ENCODE measurements at places on chromosomes 2 and 18. TPM values are rescaled to one million over a fixed set of nuclear protein-coding genes. Genes with fewer than 3 reads are reported as not detected.

Gene DSG2
- total RNA-seq = 65.5 TPM

DNA sequence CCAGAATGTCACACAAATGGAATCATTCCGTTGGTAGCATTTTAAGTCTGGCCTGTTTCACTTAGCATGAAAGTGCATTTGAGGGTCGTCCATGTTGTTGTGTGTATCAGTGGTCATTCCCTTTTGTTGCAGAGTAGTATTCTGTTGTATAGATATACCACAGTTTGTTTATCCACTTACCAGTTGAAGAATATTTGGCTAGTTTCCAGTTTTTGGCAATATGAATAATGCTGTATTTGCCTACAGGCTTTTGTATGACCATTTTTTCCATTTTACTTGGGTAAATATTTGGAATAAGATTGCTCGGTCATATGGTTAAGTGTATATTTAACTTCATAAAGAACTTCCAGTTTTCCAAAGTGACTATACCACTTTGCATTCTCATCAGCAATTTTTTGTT lies 100.0 kb upstream of the ALPP start:
- DNase-seq = no peak
- no peaks in the 10 kb centered on the region for H3K36me3 ChIP-seq
- H3K4me1 ChIP-seq = no peaks in the 10 kb centered on the region

Gene LINC00305
- total RNA-seq = not detected

- no peak overlapping the region for H3K4me3 ChIP-seq
- no peak overlapping the region for H3K27ac ChIP-seq
- H3K27me3 ChIP-seq = no peaks in the 10 kb centered on the region
- H3K36me3 ChIP-seq = no peaks in the 10 kb centered on the region
Measured at GRCh38 chr18:77557046-77557587, 307.5 kb downstream of the GALR1 start.

DNA sequence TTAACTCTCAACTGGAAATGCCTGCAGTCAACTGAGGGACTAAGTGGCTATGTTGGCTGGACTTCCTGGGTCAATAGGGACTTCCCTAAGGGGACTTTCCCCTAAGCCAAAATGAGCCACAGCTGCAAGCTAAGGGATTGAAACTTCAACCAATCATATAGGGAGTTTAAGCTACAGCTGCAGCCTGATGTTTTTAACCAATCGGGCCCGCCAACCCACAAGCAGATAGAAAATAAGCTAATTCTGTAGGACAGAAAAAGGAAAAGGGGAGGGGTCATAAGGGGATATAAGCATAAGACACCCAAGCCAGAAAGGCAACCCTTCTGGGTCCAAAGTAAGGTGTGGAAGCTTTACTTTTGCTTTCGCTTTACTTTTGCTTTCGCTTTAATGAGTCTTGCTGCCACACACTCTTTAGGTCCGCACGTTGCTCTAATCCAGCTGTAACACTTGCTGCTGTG lies 927.5 kb downstream of the ERBB4 start:
- no peak overlapping the region for H3K27ac ChIP-seq
- no peaks in the 10 kb centered on the region for H3K36me3 ChIP-seq
- no peaks in the 10 kb centered on the region for H3K27me3 ChIP-seq
- H3K4me3 ChIP-seq = peak overlapping the region; percentile 36
- no peaks in the 10 kb centered on the region for H3K4me1 ChIP-seq

- no peak overlapping the region for H3K4me3 ChIP-seq
- peaks cover 29% of the 10 kb centered on the region for H3K36me3 ChIP-seq
- peaks cover 20% of the 10 kb centered on the region for H3K4me1 ChIP-seq
- H3K27me3 ChIP-seq = no peaks in the 10 kb centered on the region
Measured at GRCh38 chr2:11773747-11774525, 27.5 kb downstream of the LPIN1 start.

Gene UGT1A9
- not detected for total RNA-seq

- peak overlapping the region; percentile 85 for H3K27ac ChIP-seq
- H3K4me1 ChIP-seq = peaks cover 76% of the 10 kb centered on the region
- peak; percentile 89 for DNase-seq
- H3K36me3 ChIP-seq = peaks cover 22% of the 10 kb centered on the region
- H3K4me3 ChIP-seq = peak overlapping the region; percentile 28
Measured at GRCh38 chr2:109609352-109610024, 4.3 kb downstream of the SEPTIN10 start.

DNA sequence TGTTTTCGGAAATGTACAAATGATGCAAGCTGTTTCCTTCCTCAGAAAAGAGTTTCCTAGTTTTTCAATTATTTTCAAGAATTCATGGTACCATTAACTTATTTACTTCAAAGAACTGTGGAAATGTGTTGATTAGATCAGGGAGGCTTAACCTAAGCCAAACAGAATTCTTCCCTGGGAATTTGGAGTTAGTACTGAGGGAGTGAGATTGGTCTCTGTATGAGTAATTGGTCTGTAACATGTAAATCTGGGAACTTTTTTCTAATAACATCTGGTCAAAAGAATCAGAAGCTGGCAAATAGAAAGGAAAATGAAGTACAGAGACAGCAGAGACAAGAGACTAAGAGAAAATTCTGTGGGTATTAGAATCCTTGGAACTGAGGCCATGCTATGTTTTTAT lies 145.8 kb downstream of the BABAM2 start:
- no peak overlapping the region for H3K4me3 ChIP-seq
- no peak for DNase-seq
- H3K36me3 ChIP-seq = no peaks in the 10 kb centered on the region
- no peak overlapping the region for H3K27ac ChIP-seq
- H3K4me1 ChIP-seq = peaks cover 5% of the 10 kb centered on the region

GRCh38 chr2:66031236-66031635 lies 403.7 kb upstream of the MEIS1 start:
- H3K27me3 ChIP-seq = no peaks in the 10 kb centered on the region
- H3K36me3 ChIP-seq = no peaks in the 10 kb centered on the region
- H3K27ac ChIP-seq = no peak overlapping the region
- DNase-seq = no peak
- no peak overlapping the region for H3K4me3 ChIP-seq
- no peaks in the 10 kb centered on the region for H3K4me1 ChIP-seq

- peak overlapping the region; percentile 57 for H3K27ac ChIP-seq
- peak overlapping the region; percentile 92 for H3K4me3 ChIP-seq
- peaks cover 63% of the 10 kb centered on the region for H3K36me3 ChIP-seq
- H3K27me3 ChIP-seq = no peaks in the 10 kb centered on the region
- H3K4me1 ChIP-seq = peaks cover 61% of the 10 kb centered on the region
Measured at GRCh38 chr2:105396254-105397024, 2.4 kb downstream of the FHL2 start.

GRCh38 chr2:136332436-136333095 lies 214.6 kb upstream of the CXCR4 start:
- no peak for DNase-seq
- H3K36me3 ChIP-seq = no peaks in the 10 kb centered on the region
- no peaks in the 10 kb centered on the region for H3K27me3 ChIP-seq
- H3K4me1 ChIP-seq = no peaks in the 10 kb centered on the region
- H3K4me3 ChIP-seq = no peak overlapping the region

DNA sequence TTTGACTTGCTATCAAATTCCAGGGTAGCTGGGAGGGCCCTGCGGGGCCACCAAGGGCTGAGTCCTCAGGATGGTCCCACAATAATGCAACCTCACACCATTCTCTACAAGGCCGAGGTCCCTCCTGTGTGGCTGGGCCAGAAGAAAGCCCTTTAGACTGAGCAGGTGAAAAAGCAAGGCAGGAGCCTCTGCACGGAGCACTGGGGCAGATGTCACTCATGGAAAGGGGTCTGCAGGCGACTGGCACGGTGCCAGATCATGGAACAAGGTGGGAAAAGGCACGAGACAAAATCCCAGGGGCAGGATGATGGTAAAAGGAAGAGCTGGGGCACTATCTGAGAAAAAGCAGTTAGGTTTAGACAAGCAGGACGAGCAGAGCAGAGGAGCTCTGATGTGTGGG lies 16.1 kb downstream of the HJURP start:
- peaks cover 96% of the 10 kb centered on the region for H3K36me3 ChIP-seq
- H3K27me3 ChIP-seq = no peaks in the 10 kb centered on the region
- no peak overlapping the region for H3K27ac ChIP-seq
- peak; percentile 33 for DNase-seq
- H3K4me3 ChIP-seq = no peak overlapping the region

Gene SLC9A4
- not detected for total RNA-seq

- no peaks in the 10 kb centered on the region for H3K27me3 ChIP-seq
- DNase-seq = no peak
- H3K36me3 ChIP-seq = no peaks in the 10 kb centered on the region
- H3K27ac ChIP-seq = no peak overlapping the region
- peaks cover 29% of the 10 kb centered on the region for H3K4me1 ChIP-seq
Measured at GRCh38 chr18:58608216-58608615, 20.7 kb downstream of the ALPK2 start.

DNA sequence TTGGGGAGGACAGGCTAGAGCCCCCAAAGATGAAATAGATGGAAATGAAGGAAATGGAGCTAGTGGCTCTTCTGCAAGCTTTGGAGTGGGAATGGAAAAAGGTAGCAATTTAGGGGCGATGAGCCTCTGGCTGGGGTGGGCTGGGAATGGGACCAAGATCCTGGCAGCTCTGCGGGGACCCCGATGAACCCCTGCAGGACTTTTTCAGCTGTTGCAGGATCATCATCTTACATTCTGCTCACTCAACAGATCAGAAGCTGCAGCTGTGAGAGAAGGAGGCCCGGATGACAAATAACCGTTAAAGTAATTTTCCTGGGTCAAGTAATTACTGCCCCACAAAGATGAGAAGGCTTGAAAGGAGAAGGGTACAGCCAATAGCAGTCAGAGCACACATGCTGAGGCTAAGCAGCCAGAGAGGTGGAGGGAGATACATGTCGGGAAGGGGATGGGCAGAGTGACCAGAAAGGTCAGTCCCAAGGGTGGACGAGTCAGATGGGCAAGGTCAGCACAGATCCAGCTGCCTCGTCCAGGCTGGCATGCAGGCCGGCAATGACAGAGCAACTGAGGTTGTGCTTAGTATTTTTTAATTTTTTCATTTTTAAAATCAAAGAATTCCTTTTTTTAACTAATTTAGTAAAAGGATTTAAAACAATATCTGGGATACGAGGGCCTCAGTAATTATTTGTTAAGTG lies 245.0 kb upstream of the RAB6C start:
- no peak overlapping the region for H3K27ac ChIP-seq
- no peaks in the 10 kb centered on the region for H3K4me1 ChIP-seq

Gene CAPG
- 1.4 TPM for total RNA-seq

Measured in SJSA1 (cell line).